ENCODE measurements at places on chromosomes 7 and 10.

DNA sequence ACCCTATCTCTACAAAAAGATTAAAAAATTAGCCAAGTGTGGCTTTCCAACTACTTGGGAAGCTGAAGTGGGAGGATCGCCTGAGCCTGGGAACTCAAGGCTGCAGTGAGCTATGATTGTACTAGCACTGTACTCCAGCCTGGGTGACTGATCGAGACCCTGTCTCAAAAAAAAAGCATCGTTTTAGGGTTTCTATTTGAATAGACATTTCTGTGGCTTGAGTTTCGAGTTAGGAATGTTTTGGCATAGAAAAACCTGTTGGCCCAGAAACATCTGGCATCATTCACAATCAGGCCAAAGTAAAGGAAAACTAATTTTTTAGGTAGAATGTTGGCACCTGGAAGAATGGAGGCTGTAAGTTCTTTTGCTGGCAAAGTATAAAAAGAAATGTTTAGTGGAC is 72.4 kb downstream of the AUTS2 start:
- no peak for DNase-seq

DNA sequence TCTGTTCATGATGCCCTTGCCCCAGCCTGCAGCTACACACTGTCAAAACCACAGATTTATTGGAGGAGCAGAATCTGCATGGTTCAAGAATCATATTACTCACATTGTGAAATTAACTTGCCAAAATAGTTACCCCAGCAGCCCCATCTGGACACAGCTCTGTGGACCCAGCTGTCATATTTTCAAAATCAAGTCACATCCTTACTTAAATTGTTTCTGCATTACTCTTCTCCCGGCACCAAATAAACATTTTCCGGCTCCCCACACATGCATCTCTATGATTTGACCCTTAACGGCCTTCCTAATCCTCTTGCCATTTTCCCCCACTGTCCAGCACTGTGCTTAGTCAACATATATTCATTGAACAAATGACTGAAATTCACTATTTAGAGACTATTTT is 43.8 kb upstream of the GPR26 start:
- DNase-seq: no peak

DNA sequence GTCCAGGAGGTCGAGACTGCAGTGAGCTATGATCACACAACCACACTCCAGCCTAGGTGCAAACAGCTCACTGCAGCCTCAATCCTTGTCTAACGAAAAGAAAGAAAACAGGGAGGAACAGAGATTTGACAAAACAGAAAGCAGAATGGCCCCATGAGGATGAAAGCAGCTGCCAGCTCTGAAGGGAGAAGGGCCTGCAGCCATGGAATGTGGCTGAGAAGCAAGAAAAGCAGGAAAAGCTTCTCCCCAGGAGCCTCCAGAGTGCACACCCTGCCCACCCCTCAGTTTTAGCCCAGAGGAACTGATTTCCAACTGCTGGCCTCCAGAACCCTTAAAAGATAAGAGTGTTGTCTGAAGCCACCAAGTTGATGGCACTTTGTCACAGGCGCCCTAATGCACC is 13.0 kb downstream of the ESYT2 start:
- DNase-seq: no peak

DNA sequence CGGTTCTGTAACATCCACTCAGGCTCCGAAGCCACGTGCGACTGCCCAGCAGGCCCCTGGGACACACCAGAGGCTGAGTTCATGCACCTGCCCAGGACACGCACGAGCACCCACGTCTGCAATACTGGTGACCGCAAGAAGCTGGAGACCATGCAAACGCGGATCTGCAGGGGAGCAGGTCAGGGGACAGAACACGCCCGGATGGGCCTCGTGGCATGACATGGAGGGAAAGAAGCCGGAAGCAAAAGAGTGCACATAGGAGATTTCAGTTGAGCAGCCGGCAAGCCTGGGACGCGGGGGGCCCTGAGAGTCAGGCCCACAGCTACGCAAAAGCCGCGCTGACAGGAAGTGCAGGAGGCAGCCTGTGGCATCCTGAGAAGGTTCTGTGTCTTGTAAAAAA is 73.7 kb downstream of the FOXL3 start:
- peak; percentile 70 for DNase-seq

DNA sequence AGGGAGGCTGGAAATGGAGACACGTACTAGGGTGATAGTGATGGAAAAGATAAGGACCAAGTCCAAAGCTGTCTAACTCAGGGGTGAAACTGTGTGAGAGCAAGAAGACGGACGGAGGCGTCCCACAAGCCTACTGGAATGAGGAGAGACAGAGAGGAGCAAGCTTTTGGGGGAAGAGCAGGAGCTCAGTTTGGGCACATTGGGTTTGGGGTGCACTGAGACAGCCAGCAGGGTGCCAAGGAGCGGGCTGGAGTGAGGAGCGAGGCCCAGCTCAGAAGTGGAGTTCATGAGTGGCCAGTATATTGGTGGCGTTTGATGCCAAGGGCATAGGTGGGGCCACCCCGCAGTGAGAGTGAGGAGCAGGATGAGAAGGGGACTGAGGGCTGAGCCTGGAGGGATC is 22.6 kb downstream of the GHRHR start:
- DNase-seq: no peak

GRCh38 chr7:50558294-50559053 is 6.7 kb downstream of the DDC start:
- DNase-seq: no peak

GRCh38 chr7:155962191-155962967 is 150.1 kb upstream of the SHH start:
- DNase-seq: no peak

DNA sequence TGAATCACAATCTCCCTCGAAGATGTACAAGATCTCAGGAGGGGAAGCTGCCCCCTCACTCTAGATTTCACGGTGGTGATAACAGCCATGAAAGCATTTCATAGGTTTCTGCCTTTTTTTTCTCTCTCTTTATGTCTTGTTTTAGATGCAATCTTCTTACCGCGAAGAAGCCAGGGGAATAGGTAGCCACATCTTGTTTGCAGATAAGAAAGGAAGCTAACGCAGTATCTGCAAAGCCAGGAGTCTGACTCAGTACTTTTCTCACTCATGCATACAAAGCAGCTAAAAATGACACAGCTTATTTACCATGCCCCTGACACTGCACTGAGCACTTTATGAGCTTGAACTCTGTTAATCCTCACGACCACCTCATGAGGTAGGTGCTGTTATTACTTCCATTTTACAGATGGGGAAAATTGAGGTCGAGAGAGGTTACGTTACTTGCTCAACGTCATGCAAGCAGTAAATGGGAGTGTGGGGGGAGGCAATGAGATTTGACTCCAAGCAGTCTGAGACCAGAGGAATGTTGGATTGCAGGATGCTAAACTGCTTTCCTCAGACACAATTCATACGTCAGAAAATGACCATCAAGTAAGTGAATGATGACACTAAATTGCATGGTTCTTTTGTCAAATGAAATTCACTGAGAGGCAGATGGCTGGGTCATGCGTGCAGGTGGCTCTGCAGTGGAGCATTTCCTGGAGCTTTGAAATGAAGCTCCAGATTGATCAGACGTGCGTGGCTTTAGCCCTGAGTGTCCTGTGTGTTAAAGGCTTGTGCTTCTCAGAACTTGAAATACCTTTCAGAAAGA is 3.3 kb downstream of the MAP3K8 start:
- DNase-seq: no peak

GRCh38 chr7:93332172-93332571 is 100.0 kb downstream of the VPS50 start:
- DNase-seq: no peak

DNA sequence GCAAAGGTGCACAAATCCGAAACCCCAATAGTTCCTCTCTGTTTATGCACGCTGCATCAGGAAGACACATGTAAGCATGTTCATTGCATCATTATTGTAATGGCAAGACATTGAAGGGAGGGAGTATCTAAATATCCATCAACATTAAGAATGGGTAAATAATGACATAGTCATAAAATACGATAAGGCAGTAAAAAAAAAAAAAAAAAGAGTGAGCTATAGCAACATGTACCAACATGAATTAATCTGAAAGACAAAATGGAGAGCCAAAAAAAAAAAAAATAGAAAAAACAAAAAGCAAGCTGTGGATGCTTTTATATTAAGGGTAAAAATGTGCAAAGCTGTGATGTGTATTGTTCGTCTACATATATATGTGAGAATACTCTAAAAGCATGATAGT is 70.2 kb upstream of the ABLIM1 start:
- no peak for DNase-seq

GRCh38 chr7:147586526-147586925 is 1004.0 kb upstream of the C7orf33 start:
- no peak for DNase-seq

DNA sequence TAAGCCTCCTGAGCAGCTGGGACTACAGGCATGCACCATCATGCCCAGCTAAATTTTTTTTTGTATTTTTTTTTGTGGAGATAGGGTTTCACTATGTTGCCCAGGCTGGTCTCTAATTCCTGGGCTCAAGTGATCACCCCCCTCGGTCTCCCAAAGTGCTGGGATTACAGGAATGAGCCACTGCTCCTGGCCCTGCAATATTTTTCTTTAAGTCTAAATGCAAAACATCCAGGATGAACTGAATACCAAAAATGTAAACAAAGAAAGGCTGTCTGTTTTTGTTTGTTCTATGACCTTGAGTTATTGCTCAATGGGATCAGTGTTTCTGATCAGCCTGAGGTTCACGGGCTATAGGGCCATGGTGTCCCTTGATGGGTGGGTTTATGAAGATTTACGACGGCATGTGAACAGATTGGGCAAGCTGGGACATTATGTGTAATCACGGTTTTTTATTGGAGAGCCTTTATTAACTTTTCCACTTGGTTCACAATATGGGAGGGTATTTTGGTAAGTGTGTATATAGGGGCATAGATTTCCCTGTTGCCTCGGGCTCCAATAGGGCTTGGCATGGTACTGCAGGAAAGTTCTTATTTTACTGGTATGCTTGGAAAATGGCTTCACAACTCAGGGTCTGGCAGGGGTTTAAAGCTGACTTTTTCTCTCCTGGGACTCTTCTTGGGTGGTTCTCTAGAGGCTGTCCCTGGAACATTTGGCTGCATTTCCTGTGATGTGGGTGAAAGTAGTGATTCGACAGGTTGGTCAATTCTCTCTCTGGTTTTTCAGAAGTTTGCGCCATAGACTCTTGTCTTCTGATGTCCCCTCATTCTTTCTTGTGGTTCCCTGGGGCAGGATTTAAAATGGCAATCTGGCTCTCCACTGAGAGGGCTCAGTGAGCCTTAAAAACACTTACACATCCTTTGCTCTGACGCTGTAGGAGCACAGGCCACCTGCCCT is 41.6 kb downstream of the MRPS33 start:
- DNase-seq: no peak

- DNase-seq: no peak
Observed at GRCh38 chr7:44152971-44153947, 12.1 kb upstream of the MYL7 start.

- no peak for DNase-seq
Observed at GRCh38 chr10:76902949-76903348, 734.7 kb downstream of the KCNMA1 start.

- DNase-seq: no peak
Observed at GRCh38 chr10:97717627-97718026, 4.1 kb downstream of the MARVELD1 start.

DNA sequence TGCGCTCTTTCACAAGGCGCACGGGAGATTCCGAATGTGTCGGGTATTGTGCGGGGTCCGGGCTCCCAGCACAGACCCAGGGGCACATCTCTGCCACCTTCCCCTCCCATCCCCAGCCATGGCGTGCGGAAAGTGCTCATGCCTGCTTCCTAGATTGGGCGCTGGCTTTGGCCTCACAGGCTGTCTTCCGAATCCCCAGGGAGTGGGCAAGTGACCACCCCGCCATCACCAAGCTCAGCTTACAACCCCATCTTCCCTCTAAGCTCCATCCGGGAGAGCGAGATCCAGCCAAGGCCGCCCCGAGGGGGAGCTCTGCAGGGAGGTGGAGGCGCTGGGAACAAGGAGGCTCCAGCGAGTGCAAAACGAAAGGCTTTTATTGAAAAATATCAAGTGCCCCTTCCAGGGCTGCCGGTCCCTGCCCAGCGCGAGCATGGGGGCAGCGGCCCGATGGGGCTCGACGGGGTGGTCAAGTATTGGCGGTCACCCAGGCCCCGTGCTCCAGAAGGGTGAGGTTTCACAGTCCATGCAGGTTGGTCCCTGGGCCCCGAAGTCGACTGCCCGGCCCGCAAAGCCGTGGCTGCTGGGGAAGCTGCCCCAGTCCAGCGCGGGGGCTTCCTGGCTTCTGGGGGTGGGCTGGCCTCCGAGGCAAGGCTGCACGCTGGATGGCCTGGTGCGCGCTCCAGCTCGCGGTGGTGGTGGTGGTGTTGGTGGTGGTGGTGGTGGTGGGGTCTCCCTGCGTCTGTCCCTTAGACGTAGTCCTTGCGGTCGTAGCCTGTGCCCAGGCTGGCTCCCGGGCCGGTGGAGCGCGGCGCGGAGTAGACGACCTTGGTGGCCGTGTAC is 1.2 kb downstream of the CLDN3 start:
- DNase-seq: no peak
